ENCODE measurements at places on chromosomes 4 and X.

- DNase-seq = no peak
Observed at GRCh38 chr4:38223306-38223705, 263.1 kb downstream of the PTTG2 start.

DNA sequence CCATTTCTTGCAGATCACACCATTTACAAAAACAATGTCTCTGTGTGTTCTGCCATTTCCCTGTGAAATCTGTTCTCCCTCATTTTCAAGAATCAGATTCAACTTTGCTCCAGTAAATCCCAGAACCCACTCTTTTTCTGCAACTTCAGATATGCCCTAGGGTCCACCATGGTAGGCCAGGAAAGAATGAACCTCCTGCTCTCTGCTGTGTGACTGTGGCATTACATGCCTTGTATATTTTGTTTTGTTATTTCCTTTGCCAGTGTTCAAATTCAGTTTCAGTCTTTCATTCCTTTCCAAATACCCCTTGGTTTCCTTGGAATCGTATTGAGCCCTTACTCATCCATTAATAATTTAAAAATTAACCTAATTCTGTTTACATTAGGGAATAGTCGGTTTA, 290.2 kb upstream of the VCX start:
- DNase-seq = no peak

GRCh38 chr4:93710847-93711430, 117.6 kb upstream of the ATOH1 start:
- DNase-seq = no peak

GRCh38 chr4:8737601-8738279, 133.9 kb downstream of the HMX1 start:
- no peak for DNase-seq

GRCh38 chrX:71056867-71057266, 11.3 kb downstream of the SNX12 start:
- no peak for DNase-seq

DNA sequence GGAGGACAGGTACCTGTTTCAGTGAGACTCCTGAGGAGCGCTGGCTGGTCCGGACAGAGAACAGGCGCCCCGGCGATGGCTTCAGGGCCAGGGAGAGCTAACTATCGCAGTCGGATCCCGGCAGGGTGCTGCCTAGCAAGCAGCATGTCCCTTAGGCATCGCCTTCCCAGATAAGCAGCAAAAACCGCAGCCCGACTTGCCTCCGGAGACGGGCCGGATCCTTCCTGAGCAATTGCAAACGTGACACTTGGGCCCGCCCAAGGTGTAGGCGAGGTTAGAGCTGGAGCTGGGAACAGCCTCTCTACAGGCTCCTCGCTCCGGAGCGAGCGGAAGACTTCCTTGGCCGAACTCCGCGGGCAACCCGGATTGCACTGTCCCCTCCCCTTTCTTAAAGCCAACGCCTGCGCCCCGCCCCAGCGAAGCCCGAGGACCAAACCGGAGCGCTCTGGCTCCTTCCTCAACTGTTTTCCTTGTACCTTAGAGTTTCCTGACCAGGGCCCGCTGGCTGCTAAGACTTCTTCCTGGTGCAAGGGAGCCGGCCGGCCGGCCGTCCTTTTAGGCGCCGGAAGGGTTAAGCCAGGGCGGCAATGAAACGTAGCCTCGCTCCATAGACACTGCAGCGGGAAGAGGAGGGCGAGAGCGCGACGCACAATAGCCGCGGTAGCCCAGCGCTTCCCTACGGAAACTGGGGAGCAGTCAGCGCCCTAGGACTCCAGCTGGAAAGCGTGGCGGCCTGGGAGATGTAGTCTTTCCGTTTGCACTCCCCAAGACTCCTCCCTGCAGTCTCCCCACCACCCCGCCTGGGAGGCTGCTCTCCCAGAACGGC, at the start of gene OPHN1:
Gene OPHN1 (minus strand): TSS at position 341 of the 826 bp plus-strand sequence. CDS start 475 bp downstream, outside the sequence.
- peak; percentile 8 for DNase-seq

GRCh38 chrX:5683996-5684395, 544.7 kb downstream of the NLGN4X start:
- DNase-seq = no peak

DNA sequence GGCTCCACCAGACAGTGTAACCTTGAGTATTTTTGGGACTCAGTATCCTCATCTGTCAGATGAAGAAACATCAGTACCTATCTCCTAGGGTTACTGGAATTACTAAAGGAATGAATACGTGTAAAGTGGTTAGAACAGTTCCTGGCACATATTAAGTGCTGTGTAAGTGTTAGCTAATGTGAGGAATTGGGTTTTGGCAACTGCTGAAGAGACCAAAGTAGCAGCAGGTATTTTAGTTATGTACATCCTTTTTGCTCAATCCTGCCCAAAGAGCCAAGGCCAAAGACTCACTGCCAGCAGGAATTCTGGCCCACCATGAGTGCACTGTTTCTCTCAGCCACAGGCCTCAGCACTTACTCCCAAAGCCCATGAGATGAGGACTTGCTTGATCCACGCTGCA, 16.7 kb upstream of the MCF2 start:
- no peak for DNase-seq

GRCh38 chr4:32824336-32824735, 2104.2 kb downstream of the PCDH7 start:
- DNase-seq = no peak

DNA sequence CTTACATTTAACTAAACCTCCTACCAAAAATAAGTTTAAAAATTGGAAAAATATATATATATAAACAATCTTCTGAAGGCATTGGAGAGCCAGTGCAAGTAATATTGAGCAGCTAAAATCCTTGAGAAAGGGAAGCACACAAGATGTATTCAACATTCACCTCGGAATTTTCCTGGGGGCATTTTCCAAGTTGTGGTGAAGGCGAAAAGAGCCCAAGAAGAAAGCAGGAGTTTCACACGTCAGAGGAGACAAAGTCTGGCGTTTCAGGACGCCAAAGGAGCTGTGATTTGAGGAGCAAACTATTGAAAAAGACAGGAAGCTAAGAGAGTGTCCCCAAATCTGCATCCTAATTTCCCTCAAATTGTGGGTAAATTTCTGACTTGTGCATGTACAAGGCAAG, 9.1 kb upstream of the GASK1B start:
- peak; percentile 46 for DNase-seq

DNA sequence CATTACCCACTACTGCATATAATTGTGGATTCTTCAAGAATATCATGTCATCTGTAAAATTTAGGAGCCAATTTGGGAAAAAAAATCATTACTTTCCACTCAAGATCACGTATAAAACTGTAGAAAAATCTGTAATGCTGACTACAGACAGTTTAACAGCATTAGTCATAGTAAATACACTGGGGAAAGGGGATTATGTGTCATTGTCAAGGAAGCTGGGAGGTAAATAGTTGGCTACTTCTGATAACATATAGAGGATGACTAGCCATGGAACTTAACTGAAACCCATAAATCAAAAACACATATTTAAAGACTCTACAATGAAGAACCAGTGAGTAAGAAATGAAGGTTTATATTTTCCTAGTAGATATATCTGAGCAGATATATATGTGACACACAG, 1666.4 kb upstream of the IGFBP7 start:
- DNase-seq = no peak

DNA sequence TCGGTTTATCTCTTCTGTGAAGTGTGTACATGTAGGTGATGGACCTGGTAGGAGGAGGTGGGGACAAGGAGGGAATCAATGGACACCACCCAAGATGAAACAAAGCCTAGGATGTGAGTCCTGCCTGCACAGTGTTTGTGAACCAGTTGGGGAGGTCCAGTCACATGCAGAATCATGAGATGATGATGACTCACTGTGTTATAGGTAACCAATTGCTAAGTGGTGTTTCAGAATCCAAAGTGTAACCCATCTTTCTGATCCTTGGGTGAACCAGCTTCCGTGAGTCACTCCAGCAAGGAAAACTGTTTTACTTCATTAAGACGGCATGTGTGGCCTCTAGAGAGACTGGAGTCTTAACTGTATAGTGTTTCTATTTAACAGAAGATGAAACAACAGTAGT, 57.9 kb upstream of the HPF1 start:
- DNase-seq = no peak

- DNase-seq = no peak
Observed at GRCh38 chrX:17559728-17560379, 177.4 kb upstream of the SCML1 start.

DNA sequence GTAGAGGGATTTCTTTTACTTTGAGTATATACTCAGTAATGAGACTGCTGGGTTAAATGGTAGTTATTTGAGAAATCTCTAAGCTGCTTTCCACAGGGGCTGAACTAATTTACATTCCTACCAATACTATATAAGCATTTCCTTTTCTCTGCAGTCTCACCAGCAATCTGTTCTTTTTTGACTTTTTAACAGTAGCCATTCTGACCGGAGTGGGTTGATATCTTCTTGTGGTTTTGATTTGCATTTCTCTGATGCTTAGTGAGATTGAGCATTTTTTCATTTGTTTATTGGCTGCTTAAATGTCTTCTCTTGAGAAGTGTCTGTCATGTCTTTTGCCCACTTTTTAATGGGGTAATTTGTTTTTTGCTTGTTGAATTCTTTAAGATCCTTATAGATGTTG, 43.3 kb downstream of the SPCS3 start:
- no peak for DNase-seq

- no peak for DNase-seq
Observed at GRCh38 chr4:37537484-37537883, 148.7 kb downstream of the RELL1 start.

- no peak for DNase-seq
Observed at GRCh38 chrX:10157032-10157341, 212 bp downstream of the CLCN4 start.

- DNase-seq = peak; percentile 65
Observed at GRCh38 chrX:39201305-39201990, 400.2 kb downstream of the MID1IP1 start.

- no peak for DNase-seq
Observed at GRCh38 chr4:72557021-72557420, 12.0 kb downstream of the ADAMTS3 start.

- no peak for DNase-seq
Observed at GRCh38 chrX:11040996-11041395, 70.1 kb upstream of the HCCS start.

- DNase-seq = peak; percentile 30
Observed at GRCh38 chrX:103918571-103919269, 43.7 kb upstream of the TMSB15B start.

DNA sequence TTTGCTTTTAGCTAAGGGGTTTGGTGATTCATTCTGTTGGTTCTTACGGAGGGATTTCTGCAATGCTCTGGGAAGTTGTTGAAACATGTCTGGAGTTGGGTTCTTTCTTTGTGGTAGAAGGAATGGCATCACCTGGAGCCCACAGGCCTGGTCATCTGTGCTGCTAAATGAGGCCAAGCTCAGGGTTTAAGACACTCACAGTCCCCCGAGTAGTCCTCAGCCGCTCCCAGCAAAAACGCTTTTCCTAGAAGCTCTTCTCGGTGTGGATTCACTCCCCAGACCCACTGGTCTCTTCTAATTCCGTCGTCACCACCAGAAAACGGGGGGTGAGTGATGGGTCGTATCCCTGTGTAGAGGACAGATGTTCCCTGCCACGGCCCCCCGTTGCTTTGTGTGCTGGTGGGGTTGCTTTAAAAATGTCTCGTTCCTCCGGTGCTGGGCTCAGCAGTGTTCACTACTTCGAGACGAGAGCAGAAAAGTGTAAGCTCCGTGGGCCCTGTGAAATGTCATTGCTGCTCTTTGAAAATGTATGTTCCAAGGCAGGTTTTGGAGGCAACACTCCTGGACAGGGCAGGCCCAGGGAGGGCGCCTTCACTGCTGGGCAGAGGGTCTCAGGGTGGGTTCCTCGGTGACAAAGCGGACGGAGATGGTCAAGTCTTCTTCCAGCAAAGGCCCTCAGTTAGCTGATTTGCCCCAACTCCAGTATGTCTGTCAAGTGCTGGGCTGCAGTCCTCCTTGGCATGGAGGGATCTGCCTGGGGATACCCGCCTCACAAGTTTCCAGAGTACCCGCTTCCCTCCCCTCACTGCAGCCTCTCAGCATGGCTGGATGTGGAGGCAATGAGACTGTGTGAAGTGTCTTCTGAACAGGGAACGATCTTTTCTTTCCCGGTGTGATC, 37.3 kb downstream of the PSAPL1 start:
- no peak for DNase-seq

- DNase-seq = no peak
Observed at GRCh38 chr4:150541681-150542080, 40.3 kb upstream of the MAB21L2 start.

DNA sequence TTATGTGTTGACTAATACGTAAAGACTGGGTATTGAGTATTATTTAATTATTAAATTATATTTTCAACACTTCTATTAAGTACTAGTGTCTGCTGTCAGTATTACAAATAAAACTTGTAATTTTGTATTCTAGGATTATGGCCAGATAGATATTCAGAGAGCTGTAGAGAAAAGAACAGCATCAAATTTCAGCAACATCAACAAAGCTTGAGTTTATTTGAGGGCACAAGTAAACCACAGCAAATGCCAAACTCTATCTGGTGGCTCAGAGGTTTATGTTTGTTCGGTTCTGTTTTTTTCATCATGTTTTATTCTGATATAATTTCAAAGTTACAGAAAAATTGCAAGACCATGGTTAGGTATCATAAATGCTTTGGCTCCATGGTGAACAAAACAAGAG, 1530.5 kb downstream of the PCDH18 start:
- no peak for DNase-seq

DNA sequence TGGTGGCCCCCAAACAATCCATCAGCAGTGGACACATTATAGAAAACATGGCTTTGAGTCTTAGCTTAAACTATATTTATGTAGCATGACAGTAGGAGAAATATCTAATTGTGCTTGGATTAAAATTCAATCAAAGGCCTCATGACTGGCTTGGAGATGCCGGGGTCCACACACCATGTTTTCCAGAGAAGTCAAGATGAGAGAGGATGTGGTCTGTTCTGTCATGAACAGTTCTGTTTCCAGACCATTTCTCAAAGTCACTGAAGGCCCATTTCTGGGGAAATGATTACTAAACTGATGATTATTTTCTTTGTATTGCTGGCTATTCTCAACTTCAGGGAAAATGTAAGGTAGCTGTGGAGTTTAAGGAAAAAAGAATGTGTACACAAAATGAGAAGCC, 76.3 kb downstream of the C4orf51 start:
- DNase-seq = no peak

DNA sequence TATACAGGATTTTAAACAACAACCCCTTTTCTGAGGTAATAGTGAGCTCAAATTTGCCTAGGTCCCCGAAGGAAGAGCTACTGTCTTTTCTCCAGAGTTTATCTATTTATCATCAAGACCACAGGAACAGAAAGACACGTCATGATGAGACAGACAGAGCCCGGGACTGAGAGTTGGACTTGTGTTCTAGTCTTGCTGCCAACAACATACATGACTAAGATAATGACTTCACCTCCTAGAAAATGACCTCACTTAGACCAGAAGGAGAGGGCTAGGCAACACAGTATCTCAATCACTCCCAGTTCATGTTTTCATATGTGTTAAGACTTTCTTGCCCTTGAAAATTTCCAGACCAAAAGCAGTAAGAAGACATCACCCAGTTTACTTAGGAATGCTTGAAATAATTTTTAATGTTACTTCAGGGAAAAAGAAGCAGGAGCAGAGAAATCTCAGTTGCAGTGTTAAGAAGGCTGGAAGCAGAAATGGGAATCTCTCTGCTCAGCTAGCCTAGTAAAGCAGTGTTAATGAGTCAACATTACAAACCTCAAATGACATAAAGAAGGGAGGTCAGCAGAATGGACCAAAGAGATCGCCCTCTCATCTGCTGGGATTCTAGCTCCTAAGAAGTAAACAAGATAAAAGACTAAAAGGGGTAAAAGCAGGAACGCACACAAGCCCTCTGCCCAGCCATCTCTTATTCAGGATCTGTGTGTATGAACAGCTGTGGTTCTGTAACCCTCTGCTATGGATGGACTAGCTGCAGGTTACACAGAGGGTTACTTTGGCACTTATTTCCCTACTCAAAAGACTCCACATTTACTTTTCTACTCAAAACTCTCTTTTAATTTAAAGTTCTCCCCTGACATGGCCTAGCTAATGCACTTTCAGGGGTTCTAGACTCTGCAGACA, 24.8 kb downstream of the PDGFC start:
- no peak for DNase-seq
